ENCODE measurements at places on chromosomes 3 and 15. TPM values are rescaled to one million over a fixed set of nuclear protein-coding genes. Genes with fewer than 3 reads are reported as not detected.

GRCh38 chr3:43434431-43434830, 148.1 kb downstream of the SNRK start:
- no peak overlapping the region for H3K4me3 ChIP-seq
- no peak overlapping the region for H3K27ac ChIP-seq
- no peaks in the 10 kb centered on the region for H3K36me3 ChIP-seq
- no peaks in the 10 kb centered on the region for H3K4me1 ChIP-seq
- H3K27me3 ChIP-seq, result no peaks in the 10 kb centered on the region
- DNase-seq, result no peak

The RPP25 gene
- total RNA-seq, result 12.6 TPM

DNA sequence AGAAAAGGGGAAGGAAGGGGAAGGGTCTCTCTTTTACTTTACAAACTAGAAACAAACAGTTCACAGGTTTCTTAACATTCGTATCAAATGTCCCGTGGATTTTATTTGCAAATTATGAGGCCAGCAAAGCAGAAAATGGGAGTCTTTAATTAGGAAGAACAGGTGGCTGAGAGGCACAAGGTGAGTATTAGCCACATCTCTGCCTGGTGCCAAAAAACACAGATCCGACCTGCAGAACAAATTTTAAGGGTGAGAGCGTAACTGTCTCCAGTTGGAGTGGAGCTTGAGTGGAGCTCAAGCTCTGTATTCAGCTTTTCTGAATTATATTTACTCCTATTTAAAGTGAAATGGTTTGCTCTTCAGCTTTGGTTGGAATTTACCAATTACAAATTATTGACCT, 1004.9 kb downstream of the FHIT start:
- no peak for DNase-seq
- no peaks in the 10 kb centered on the region for H3K4me1 ChIP-seq
- no peaks in the 10 kb centered on the region for H3K27me3 ChIP-seq
- H3K27ac ChIP-seq, result no peak overlapping the region

- no peaks in the 10 kb centered on the region for H3K4me1 ChIP-seq
- peaks cover 55% of the 10 kb centered on the region for H3K36me3 ChIP-seq
Measured at GRCh38 chr15:70672081-70672480, 91.3 kb downstream of the UACA start.

The BLM gene
- 0.66 TPM for total RNA-seq

The TM6SF1 gene
- 9.8 TPM for total RNA-seq

GRCh38 chr3:138691351-138691750, 82.8 kb downstream of the FAIM start:
- no peak overlapping the region for H3K27ac ChIP-seq
- no peaks in the 10 kb centered on the region for H3K36me3 ChIP-seq
- H3K27me3 ChIP-seq, result no peaks in the 10 kb centered on the region
- no peak overlapping the region for H3K4me3 ChIP-seq
- DNase-seq, result no peak

Measured in tibial nerve (tissue), 4 donors.